Stimulated activated CD4-positive, alpha-beta T cell treated with anti-CD3 and anti-CD28 coated beads, Interleukin-15, amount 100 ng/mL, for 48 hours (primary cell): ENCODE measurements at places on chromosomes 2 and 18.
A peak's percentile ranks its signal among the peaks of the same experiment; 100 is the strongest.

DNA sequence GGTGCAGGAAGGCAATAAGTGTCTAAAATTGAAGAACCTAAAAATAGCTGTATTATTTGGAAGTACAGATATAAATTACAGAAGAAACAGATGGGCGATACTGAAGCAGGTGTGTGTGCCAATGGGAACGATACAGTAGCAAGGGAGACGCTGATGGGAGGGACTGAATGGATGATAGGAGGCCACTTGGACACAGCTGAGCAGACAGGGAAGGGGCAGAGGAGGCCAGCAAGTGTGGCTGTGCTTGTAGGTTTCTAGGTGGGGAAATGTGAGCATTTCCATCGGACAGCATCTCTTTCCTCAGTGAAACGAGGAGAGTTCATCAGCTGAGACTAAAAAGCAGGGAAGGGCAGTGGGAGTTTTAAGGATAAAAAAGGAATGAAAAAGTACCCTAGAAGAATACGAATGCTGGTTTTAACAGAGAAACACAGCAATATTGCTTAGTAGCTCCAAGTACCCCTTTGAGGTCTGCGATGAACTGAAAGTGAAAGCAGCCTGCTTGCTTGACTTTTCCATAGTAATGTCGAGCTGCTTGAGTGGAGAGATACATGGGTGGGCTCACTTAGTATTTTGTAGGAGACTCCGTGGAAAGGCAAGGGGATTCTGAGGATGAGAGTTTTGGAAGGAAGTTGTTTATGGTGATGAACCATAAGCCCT lies 91.7 kb upstream of the EPC2 start:
- no peak for DNase-seq

DNA sequence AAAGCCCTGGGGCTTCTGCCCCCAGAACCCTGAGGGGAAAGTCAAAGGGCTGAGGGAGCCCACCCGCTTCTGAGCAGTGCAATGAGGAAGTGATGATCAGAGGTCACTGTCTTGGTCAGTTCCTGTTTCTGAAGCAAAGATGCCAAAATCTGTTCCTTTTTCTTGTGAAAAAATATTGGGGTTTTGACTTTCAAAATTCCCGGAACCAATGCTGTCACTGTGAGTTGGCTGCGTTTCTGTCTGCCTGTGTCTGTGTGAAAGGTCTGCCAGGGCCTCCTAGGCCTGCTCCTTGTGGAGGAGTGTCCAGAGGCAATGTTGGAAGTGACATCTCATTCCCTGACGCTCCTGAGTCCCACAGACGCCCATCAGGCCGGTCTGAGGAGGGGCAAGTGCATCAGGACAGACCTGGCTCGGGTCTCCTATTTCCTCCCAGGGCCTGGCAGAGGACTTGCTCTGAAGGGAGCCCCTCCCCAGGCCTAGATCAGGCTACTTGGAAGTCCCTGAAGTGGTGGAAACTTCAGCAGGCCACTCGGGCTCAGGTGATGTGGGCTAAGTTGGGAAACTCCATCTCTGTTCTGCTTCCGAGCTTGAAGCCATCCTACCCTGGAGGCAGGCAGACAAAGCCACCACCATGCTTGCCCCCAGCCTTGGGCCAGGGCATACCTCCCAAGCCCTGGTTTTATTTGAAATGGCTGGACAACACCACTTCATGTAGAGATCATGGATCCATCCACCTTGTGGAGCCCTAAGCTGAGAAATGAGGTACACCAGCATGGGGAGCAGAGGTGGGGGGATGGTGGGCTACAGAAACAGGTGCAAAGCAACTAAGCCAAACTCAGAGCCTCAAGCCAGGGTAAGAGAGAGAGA lies 51.0 kb downstream of the PKDCC start:
- no peak for DNase-seq

DNA sequence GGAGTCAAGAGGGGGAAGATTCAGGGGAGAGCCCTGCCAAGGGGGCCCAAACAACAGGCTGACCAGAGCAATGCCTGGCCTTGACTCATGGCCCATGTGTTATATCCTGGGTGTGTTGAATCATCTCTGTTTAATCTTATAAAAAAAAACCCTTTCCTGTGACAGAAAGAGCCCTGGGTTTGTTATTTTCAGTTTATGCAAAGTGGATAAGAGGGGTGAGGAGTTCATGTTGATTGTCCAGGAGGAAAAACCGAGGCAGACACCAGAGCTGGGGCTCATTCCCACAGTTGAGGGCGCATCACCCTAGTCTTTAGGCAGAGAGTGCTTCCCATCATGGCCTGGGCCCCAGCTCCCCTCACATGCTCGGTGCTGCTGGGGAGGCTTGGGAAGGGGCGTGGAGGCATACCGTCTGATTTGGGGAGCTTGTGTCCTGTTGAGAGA lies 30.9 kb upstream of the IL37 start:
- no peak for DNase-seq

- DNase-seq, result no peak
These were observed 103.3 kb upstream of the KLF7 start for GRCh38 chr2:207269038-207269437.

DNA sequence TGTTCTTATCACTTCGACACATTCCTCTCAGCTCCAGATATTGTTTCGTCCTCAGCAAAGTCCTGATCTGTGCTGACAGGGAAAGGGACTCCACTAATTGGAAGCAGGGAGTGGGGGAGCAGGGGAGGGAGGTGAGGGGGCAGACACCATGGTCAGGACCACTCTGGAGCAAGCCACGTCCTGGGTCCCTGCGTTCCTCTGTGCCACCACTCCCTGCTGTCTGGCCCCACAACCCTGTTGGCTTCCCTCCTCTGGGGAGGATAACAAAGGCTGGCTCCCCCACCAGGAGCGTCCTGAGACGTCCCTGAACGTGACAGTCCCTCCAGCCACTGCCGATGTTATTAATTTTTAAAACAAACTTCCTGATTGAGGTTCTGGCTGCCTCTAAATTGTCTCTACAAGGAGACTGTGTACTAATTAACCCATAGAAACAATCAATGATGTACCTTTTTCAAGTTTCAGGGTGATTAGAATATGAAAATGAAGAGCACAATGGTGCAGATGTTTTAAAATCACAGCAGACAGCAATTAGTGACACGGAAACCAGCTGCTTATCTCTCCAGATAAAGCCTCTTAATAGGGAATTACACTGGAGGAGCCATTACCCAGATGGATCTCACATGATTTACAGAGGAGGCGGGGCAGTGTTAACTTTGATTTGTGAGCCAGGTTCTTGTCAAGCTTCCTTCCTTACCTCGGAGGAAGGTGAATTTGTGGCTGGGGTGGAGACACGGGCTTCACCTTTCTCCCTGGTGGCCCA lies 257.5 kb downstream of the SETBP1 start:
- DNase-seq, result no peak

DNA sequence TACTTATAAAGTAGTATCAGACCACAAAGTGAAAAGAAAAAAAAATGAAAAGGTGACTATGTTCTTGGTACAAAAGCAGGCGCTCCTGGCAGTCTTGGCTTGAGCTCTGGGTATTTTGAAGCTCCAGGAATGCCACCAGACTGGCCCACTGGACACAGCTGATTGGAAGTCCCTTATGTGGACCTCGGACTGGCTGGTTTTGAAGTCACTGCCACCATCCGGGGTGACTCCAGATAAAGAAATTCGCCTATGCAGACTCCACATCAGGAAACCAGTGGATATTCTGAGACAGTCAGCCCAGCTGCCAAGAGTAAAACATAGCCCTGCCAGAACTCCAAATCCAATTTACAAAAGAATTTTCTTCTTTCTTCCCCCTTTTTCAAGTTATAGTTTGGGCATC lies 28.0 kb downstream of the ACKR3 start:
- no peak for DNase-seq

GRCh38 chr2:228927028-228928010 lies 343.8 kb downstream of the PID1 start:
- DNase-seq, result no peak

DNA sequence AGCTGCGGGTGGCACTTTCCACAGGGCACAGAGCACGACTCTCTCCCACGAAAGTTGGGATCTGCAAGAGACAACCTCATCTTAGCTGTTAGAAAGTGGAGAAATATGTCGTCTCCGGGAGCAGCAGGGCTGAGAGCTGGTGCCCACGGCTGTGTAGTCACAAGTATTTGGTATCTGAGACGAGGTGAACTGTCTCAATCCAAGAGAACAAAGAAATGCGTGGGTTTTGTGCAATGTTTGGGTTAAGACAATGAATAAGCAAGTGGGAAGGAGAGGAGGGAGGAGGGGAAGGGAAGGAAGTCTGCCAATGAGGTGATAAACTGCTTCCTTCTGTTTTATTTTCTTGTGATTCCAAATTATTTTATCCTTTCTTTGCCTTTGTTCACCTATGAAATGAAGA lies 18.0 kb downstream of the DYTN start:
- peak; percentile 3 for DNase-seq

GRCh38 chr2:234571620-234572407 lies 74.9 kb upstream of the ARL4C start:
- DNase-seq, result no peak

DNA sequence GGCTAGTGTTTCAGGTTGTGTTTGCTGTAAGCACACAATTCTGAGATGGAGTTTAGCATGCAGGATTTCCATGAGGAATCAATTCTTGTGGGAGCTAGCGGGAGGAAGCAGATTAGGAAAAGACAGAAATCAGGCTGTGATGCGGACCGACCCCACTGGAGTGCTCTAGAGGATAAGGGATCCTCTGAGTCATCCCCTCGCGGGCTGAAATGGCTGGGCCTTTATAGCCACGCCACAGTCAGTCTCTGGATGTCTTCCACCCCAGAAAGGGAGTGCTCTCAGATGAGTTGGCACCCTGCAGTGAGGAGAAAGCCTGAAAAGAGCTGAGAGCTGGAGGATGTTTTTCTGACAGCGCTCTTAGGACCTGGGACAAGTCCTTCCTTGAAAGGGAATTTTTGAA lies 102.4 kb downstream of the GALNT3 start:
- DNase-seq, result no peak

GRCh38 chr2:3079466-3079865 lies 298.2 kb downstream of the EIPR1 start:
- no peak for DNase-seq

- DNase-seq, result no peak
These were observed 2.1 kb downstream of the PPP3R1 start for GRCh38 chr2:68250196-68250595.

DNA sequence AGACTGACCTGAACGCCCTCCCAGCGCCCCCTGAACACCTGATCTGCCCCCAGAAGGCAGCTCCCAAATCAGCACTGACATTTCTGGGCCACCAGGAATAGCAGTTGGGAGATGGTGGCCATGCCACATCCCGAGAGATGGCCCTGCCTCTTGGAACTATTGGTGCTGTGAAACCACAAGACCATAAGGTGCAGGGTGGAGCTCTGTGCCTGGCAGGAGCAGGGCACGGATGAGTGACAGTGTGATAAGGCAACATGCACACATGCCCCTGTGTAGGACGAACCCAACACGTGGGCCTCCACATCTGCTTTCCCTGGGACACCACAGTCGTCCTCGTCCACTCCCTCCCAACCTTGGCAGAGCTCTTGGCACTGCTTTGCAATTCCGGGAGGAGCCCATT lies 26.9 kb downstream of the ANO7 start:
- DNase-seq, result no peak

DNA sequence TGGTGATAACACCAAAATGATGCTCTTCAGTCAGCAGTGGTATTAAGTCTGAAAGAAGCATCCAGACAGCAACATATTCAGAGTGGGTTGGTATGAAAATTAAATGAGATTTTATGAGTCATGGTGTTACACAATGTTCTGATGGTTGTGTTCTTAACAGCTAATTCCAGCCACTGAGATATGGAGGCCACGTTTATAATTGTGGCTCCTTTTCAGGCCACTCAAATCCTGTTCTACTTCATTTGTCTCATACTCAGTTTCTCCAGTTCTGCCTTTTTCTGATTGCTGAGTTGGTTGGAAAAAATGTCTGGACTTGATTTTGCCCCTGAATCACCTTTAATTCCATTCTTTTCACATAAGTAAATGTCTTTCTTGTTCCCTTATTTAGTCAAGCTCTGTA lies 162.7 kb upstream of the COL3A1 start:
- no peak for DNase-seq

- no peak for DNase-seq
These were observed 623.1 kb downstream of the TSN start for GRCh38 chr2:122378521-122378920.

DNA sequence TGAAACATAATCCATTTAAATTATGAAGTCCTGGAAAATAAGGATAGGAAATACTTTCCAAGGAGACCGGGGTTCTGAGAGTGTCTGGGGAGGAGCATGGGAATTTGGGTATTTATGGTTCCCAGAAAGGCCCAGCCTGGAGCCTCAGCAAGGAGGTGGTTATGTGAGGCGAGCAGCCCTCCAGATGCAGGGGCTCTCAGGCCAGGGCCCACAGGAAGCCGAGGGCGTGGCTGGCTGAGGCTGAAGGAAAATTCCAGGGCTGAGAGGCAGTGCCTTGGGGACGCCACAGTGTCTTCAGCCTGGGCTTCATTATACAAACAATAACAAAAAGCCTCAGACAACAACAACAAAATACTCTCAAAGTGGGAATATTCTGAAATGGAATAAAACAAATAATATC lies 86.9 kb upstream of the SERPINE2 start:
- DNase-seq, result no peak

GRCh38 chr2:191341436-191341835 lies 96.2 kb downstream of the MYO1B start:
- DNase-seq, result no peak

DNA sequence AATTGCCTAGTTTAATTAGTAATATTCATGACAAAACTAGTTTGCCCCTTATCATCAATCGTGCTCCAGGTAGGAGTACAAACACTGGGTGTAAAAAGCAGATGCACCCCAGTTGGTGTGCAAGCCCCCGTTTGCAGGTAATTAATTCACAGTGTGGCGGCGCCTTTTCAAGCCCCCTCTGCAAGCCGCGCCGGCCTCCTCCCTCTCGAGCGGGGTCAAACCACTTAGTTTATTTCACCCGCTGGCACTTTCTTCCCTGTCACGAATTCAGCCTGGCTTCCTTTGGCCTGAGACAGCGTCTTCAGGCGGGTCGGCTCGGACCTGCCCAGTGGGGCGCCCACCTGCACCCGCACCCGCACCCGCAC lies 64.7 kb upstream of the MAPRE2 start:
- DNase-seq, result no peak

- DNase-seq, result no peak
These were observed 20.4 kb upstream of the ADGRF3 start for GRCh38 chr2:26366957-26367356.

DNA sequence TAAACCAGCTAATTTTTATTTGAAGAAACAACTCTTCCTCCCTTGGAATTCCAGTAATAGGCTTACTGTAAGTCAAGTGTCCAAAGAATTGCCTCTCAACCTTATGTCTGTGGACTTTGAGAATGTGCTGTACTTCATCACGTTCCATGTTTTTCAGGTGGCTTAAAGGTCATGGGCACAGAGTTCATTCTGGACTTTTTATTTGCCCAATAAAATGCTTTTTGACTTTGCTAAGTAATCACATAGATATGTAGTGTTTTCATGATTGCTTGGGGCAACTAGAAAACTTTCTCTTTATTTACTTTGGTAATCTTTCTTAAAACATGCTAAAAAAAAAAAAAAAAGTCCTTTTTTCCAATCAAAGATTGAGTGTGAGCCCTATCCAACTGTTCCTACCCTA lies 10.4 kb upstream of the DNAH7 start:
- DNase-seq, result no peak

DNA sequence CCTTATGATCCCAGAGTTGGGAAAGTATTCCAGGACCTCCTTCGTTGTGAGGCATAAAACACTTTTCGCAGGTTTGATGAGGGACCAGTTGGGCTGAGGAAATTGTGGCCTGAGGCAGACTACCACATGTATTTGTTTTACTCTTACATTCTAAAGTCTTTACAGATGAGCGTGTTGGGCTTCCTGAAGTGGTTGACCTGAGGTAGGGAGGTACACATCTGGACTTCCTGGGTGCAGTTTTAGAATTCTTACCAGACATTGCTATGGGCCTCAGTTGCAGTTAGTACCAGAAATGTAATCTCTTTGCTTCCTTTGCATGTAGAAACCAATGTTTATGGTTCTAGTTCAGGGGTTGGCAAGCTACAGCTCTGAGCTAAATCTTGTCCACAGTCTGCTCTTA lies 48.7 kb downstream of the COA5 start:
- no peak for DNase-seq
